GM18507 (cell line): ENCODE measurements at places on chromosomes 5 and 9.

GRCh38 chr9:21690561-21690960, 111.9 kb upstream of the MTAP start:
- DNase-seq = no peak

GRCh38 chr5:88860501-88860900, 22.5 kb downstream of the MEF2C start:
- no peak for DNase-seq

DNA sequence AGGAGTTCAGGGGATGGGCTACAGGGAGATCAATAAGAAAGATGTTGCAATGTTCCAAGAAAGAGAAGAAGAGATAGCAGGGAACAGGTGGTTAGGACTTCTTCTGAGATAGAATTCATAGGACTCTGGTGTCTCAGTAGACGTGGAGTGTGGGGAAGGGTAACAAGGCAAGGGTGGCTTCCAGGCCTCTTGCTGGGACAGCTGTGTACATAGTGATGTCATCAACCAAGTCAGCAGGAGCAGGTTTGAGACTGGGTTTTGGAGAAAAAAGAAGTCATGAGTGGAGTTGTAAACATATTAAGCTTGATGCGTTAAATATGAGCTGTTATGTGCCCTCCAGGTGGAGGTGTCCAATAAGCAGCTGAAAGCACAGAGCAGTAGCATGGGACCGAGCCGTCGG, 211.8 kb upstream of the RASEF start:
- DNase-seq = no peak

DNA sequence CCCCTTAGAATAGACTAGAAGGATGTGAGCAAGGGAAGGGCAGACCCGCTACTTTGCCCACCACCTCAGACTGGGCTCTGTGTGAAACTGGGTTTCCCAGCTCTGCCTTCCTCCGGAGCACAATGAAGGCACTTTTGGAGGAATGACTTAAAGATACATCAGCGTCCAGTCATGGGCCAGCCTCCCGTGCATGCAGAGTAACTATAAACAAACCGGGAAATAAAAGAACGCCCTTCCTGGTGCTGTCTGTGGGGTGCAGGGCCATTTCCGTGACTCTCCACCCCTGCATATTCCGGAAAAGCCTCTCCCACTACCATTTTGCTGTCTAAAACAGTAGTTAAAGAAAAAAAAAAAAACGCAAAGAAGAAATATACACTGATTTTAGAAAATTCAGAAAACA, 165.9 kb upstream of the IRX4 start:
- no peak for DNase-seq

GRCh38 chr5:135487037-135487395, 34.9 kb upstream of the TIFAB start:
- no peak for DNase-seq

GRCh38 chr9:86747711-86748110, 199.6 kb downstream of the GAS1 start:
- no peak for DNase-seq

GRCh38 chr5:75711151-75711550, 6.1 kb downstream of the POC5 start:
- no peak for DNase-seq
